Body of pancreas (tissue), 4 donors: ENCODE measurements at places on chromosomes 6 and 20. TPM values are rescaled to one million over a fixed set of nuclear protein-coding genes. Genes with fewer than 3 reads are reported as not detected.
A peak's percentile ranks its signal among the peaks of the same experiment; 100 is the strongest.

PPARD gene
- total RNA-seq = 6.0 TPM

- no peak for DNase-seq
- no peaks in the 10 kb centered on the region for H3K36me3 ChIP-seq
- no peak overlapping the region for H3K4me3 ChIP-seq
- H3K27me3 ChIP-seq = no peaks in the 10 kb centered on the region
- H3K4me1 ChIP-seq = peaks cover 6% of the 10 kb centered on the region
These were observed 21.7 kb downstream of the GFOD1 start for GRCh38 chr6:13465734-13466133.

GRCh38 chr6:100271625-100272024, 193.1 kb downstream of the SIM1 start:
- H3K4me3 ChIP-seq = no peak overlapping the region
- no peaks in the 10 kb centered on the region for H3K27me3 ChIP-seq
- no peaks in the 10 kb centered on the region for H3K4me1 ChIP-seq
- no peaks in the 10 kb centered on the region for H3K36me3 ChIP-seq
- no peak overlapping the region for H3K27ac ChIP-seq

- no peak overlapping the region for H3K4me3 ChIP-seq
- H3K27me3 ChIP-seq = no peaks in the 10 kb centered on the region
- H3K27ac ChIP-seq = peak overlapping the region; percentile 51
These were observed 76.5 kb downstream of the QKI start for GRCh38 chr6:163490826-163491577.

DNA sequence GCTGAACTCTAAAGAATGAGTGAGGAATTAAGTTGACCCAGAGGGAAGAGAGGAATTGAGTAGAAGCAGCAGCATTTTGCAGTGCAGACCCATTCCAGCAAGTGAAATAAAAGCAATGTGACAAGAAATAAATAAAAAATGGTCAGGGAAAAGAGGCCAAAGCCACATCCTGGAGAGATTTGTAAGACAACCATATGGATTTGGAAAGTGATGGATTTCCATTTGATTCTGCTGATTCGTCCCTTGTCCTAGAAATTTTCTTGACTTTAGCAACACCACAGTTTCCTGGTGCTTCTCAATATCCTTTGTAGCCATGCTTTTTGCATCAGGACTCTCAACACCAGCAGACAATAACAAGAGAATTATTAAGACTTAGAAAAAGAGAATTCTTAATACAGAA, 29.8 kb downstream of the ANKEF1 start:
- no peak overlapping the region for H3K4me3 ChIP-seq
- no peaks in the 10 kb centered on the region for H3K36me3 ChIP-seq
- no peaks in the 10 kb centered on the region for H3K27me3 ChIP-seq

CASS4 gene
- total RNA-seq = not detected

DNA sequence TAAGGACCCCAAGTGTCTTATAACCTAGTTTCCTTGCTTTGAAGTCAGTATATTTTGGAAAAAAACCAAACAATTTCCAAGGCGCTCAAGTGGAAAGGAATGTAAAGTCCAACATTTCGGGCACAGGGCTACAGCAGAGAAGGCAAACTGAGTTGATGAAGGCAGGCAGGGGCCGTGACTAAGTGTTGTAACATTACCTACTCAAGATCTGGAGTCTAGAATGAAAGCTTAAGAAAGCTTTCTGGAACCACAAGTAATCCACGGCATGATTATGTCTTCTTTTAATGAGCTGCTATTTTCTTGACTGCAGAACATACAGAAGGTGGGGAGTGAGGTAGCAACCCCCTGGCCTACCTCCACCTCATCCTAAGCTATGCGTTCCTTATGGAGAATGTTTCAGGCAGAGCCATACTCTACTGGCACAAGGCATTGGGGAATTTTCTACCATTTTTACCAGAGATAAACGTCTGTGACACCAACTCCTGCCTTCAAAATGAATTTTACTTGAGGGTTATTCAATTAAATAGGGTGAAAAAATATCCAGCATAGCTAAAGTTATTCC, 4.3 kb downstream of the PPP1R10 start:
- peak overlapping the region; percentile 96 for H3K27ac ChIP-seq
- no peaks in the 10 kb centered on the region for H3K27me3 ChIP-seq
- peaks cover 7% of the 10 kb centered on the region for H3K36me3 ChIP-seq
- peaks cover 46% of the 10 kb centered on the region for H3K4me1 ChIP-seq
- H3K4me3 ChIP-seq = no peak overlapping the region
- DNase-seq = no peak

CST5 gene
- not detected for total RNA-seq

DNA sequence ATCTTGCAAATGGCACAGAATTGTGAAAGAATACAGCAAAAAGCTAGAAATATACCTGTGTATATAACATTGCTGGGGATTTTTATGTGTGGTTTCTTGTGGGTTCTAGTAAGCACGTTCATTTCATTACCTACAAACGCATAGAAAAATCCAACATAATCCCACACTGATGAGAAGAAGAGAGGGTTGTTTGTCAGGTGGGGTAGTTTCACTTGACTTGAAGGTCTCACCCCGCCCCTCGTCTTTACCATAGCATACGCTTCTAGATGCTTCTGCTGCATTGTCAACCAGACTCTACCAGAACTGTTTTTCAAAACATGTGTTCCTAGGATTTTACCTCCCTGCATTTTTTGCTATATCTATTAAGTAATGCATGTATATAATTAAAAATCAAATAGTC, 284.1 kb upstream of the TAB2 start:
- no peak for DNase-seq
- H3K27me3 ChIP-seq = no peaks in the 10 kb centered on the region
- peaks cover 34% of the 10 kb centered on the region for H3K4me1 ChIP-seq
- H3K27ac ChIP-seq = peak overlapping the region; percentile 66
- no peak overlapping the region for H3K4me3 ChIP-seq
- H3K36me3 ChIP-seq = no peaks in the 10 kb centered on the region

DNA sequence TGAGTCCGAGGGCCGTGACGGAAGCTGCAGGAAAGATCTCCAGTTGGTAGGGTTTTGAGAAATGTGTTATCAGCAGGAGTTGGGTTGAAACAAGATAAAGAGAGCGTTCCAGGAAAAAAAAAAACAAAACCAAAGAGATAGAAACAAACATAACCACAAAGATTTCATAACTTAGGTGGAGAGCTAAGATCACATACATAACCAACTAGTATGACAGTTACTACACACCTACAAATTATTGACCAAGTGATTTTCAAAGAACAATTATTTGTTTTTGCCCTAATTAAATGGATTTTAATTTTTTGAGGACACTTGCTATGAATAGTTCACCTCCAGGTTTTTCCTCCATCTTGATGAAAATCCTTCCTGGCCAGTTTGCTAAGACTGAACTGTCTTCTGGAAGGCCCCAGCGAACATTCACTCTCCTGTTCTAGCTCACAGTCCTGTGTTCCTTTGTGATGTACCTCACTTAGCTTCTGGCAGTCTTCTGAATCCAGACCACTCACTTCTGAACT, 69.4 kb downstream of the SNX9 start:
- no peak for DNase-seq
- no peaks in the 10 kb centered on the region for H3K36me3 ChIP-seq
- no peaks in the 10 kb centered on the region for H3K4me1 ChIP-seq
- no peak overlapping the region for H3K27ac ChIP-seq
- no peaks in the 10 kb centered on the region for H3K27me3 ChIP-seq

DNA sequence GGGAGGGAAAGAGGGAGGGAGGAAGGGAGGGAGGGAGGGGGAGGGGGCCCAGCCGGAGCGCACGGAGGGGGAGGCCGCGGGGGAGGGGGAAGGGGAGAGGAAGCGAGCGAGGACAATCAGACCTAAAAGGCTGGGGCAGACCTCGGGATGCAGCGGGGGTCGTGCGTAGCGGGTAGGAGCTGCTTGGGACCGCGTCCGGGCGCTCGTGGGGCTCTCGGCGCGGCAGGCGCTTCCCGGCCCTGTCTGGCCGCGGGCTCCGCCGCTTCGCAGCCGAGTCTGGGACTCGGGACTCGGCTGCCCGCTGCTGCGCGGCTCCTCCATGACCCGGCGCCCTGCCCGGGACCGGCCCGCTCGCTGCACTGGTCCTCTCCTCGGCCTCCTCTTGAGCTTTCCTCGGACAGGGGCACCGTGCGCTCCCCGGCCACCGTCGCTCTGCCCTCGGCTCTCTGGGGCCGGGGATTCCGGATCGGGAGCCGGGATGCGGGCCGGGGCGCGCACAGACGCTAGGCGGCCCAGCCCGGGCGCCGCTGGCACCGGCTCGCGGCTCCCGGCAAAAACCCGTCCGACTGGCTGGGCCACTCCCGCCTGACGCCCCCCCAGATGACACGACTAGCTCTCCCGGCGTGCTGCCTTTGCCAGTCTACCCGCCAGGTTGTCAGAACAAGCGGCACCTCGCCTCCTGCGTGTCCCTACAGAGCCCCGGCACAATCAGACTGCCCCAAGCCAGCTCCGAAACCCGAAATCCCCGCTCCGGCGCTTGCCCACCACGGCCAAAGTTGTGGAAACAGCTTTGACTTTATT, 2.2 kb downstream of the TFAP2A start:
- peak overlapping the region; percentile 51 for H3K4me3 ChIP-seq
- H3K27ac ChIP-seq = no peak overlapping the region
- H3K27me3 ChIP-seq = peaks cover 76% of the 10 kb centered on the region
- no peaks in the 10 kb centered on the region for H3K36me3 ChIP-seq

GRCh38 chr6:163533443-163533842, 118.9 kb downstream of the QKI start:
- peaks cover 58% of the 10 kb centered on the region for H3K4me1 ChIP-seq
- peak overlapping the region; percentile 7 for H3K27ac ChIP-seq
- no peak for DNase-seq
- H3K36me3 ChIP-seq = no peaks in the 10 kb centered on the region
- no peak overlapping the region for H3K4me3 ChIP-seq

GRCh38 chr6:106981926-106982325, 7.4 kb upstream of the CD24 start:
- no peaks in the 10 kb centered on the region for H3K36me3 ChIP-seq
- DNase-seq = no peak
- no peak overlapping the region for H3K4me3 ChIP-seq
- H3K4me1 ChIP-seq = peaks cover 6% of the 10 kb centered on the region
- H3K27ac ChIP-seq = no peak overlapping the region

DNA sequence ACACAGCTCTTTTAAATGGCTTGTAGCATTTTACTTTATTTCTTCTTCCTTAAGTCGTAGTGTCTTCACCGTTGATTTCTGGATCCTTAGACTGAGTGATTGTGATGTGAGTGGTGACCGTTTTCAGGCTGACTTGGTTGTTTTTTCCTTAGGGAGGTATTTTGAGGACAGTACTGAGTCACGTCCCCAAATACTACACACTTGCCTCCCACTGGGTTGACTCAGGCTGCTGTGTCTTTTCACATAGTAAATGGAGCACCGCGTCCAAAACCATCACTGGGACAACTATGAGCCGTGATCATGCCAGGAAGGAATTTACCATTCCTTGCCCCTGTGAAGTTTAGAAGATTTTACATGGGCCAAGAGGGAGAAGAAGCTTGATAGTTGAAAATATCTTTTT, 174.1 kb downstream of the FARS2 start:
- no peak overlapping the region for H3K27ac ChIP-seq
- H3K27me3 ChIP-seq = no peaks in the 10 kb centered on the region
- no peak for DNase-seq
- H3K36me3 ChIP-seq = no peaks in the 10 kb centered on the region
- no peak overlapping the region for H3K4me3 ChIP-seq

HDGFL1 gene
- not detected for total RNA-seq

DNA sequence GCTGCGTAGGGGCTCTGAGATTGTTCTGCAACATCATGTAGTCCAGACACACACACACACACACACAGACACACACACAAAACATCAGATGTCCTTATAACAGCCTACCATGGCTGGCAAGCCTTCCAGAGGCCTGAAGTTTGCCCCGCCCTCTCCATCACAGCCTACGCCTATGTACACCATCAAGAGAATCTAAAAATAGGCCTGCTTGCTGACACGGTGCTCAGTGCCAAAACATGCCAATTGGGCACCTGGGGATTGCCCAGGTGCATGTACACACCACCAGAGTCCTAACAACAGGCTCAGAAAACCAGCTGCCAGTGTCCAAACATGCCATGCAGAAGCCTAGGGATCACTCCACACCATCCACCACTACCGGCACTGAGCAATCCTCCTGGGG, 391.7 kb upstream of the SPTLC3 start:
- no peaks in the 10 kb centered on the region for H3K4me1 ChIP-seq
- no peaks in the 10 kb centered on the region for H3K36me3 ChIP-seq
- H3K4me3 ChIP-seq = no peak overlapping the region
- no peaks in the 10 kb centered on the region for H3K27me3 ChIP-seq
- no peak overlapping the region for H3K27ac ChIP-seq
- DNase-seq = peak; percentile 42

GRCh38 chr6:41306187-41306854, 19.8 kb upstream of the TREM1 start:
- H3K27ac ChIP-seq = no peak overlapping the region
- no peaks in the 10 kb centered on the region for H3K4me1 ChIP-seq
- no peak overlapping the region for H3K4me3 ChIP-seq

- H3K4me3 ChIP-seq = no peak overlapping the region
- H3K4me1 ChIP-seq = no peaks in the 10 kb centered on the region
- DNase-seq = no peak
- H3K27me3 ChIP-seq = no peaks in the 10 kb centered on the region
These were observed 221.8 kb upstream of the GGTLC1 start for GRCh38 chr20:24210356-24210755.

DNA sequence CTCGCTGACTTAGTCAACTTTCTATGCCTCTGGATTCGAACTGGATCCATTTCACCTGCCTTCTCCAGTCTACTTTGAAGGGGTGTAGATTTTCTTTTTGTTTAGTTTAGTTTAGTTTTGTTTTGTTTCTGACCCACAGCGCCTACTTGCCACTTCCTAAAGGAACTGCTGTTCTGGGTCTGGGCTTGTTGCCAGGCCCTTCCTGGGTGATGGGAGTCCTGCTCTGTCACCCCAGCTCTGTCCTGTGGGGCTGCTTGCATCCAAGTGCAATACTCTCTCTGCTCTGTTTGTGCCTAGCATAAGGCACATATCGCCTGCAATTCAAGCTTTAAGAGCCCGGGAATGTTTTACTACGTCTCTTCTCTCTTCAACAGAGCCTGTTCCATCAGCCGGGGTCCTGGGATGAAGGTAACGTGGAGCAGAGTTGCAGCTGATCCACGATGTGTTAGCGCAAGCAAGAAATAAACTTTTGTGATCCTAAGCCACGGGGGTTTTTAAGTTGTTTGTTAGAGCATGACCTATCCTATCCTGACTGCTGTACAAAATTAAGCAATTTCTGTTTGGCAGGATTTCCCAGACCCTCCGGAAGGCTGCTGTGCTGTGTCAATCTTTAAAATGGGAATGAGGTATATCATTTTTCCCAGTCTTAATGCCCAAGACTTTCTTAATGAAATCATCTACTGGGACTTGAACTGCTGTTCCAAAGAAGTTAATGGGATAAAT, 30.9 kb upstream of the TAGAP start:
- no peak overlapping the region for H3K27ac ChIP-seq
- H3K4me3 ChIP-seq = no peak overlapping the region
- no peaks in the 10 kb centered on the region for H3K4me1 ChIP-seq
- DNase-seq = no peak
- H3K27me3 ChIP-seq = no peaks in the 10 kb centered on the region
